ENCODE measurements at places on chromosomes 5 and 9.
A peak's percentile ranks its signal among the peaks of the same experiment; 100 is the strongest.

- no peak for DNase-seq
Measured at GRCh38 chr5:110963495-110963894, 108.0 kb upstream of the TSLP start.

GRCh38 chr9:77392328-77392727 lies 215.0 kb downstream of the VPS13A start:
- DNase-seq = no peak

- no peak for DNase-seq
Measured at GRCh38 chr5:154977409-154977808, 36.1 kb upstream of the KIF4B start.

GRCh38 chr9:128643519-128644300 lies 12.9 kb downstream of the DYNC2I2 start:
- no peak for DNase-seq

DNA sequence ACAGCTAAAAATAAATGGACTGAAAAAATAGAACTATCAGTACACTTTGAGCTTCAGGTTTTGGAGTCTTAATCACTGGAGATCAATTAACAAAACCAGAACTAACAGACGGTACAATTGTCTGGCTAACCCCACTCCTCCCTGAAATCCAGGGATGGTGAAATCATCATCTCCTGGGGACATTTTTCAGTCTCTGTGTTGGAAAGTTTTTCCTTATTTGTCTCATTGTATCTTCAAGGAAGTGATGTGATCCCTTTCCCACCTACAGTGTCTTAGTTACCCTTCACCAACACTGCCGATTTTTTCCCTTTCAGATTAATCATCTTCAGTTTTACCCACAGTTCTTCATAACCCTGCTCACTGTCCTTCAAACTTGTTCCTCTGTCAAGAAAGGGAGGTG lies 81.9 kb downstream of the MAP1B start:
- peak; percentile 18 for DNase-seq

GRCh38 chr5:175867587-175868347 lies 3.6 kb upstream of the CPLX2 start:
- peak; percentile 3 for DNase-seq

Measured in dermis blood vessel endothelial cell (primary cell).